ENCODE measurements at places on chromosomes 3 and 15.

DNA sequence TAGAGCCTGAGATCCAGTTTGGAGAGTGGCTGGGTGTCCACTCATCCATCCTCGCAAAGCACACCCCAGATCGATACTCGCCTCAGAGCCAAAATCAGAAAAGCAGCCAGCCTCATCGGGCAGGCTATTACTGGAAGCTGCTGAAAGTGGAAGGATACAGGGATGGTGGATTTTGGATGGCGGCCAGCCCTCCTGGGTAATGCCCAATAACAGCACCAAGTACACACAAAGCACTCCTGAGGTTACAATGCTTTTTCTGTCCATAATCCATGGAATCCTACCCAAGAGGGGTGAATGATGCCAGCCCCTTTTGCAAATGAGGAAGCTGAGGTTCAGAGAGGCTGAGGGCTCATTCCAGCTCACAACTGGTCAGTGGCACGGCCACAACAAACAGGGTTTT, 93.1 kb upstream of the SLC6A11 start:
- no peak for DNase-seq

DNA sequence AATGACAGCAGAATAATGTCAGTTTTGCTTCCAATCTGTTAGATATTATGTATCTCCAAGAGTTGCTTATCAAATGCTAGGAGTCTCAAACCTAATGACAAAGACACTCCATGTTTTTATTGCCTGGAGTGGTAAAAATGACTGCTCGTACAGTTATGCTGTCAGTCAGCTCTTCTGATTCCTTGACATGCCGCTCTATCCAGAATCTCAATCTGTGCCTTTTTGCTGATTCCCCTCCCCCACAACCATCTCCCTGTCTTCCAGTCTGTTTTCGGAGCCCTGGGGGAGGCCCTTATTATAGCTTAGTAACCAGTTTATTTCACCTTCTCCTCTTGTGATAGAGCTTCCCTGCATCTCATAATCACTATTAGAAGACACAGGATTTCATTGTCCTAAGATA, 2.6 kb downstream of the MKRN2 start:
- no peak for DNase-seq

- DNase-seq: no peak
Observed at GRCh38 chr3:38725726-38726419, 76.4 kb upstream of the SCN5A start.

DNA sequence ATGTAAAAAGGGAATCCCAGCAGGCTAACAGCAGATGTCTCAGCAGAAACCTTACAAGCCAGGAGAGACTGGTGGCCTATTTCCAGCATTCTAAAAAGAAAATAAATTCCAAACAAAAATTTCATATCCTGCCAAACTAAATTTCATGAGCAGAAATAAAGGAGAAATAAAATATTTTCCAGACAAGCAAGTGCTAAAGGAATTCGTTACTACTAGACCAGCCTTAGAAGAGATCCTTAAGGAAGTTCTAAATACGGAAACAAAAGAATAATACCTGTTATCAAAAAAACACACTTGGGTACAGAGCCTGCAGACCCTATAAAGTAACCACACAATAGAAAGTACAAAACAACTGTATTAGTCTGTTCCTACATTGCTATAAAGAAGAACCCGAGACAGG, 41.4 kb downstream of the HDGFL3 start:
- DNase-seq: peak; percentile 25

GRCh38 chr15:93286446-93286845, 197.4 kb upstream of the RGMA start:
- DNase-seq: no peak

GRCh38 chr15:75606711-75607699, 18.5 kb downstream of the SNUPN start:
- DNase-seq: peak; percentile 66

- DNase-seq: no peak
Observed at GRCh38 chr3:42736531-42736930, 33.9 kb upstream of the HHATL start.

DNA sequence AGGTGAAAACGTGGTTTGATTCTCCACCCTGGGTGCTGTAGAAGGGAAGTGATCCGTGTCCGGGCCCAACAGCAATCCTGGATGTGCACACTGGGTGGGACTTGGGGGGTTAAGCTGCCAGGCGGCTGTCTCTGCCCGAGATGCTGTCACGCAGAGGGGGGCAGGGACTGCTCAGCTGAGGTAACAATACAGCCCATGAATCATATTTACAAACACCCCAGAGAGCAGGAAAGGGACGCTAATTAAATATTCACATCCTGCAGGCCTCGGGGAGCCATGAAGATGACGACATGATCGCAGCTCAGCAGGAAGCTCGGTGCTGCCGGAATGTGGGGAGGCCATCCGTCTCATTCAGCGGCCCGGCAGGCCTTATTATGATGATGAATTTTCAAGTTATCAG, 17.9 kb upstream of the CRABP1 start:
- peak; percentile 73 for DNase-seq

DNA sequence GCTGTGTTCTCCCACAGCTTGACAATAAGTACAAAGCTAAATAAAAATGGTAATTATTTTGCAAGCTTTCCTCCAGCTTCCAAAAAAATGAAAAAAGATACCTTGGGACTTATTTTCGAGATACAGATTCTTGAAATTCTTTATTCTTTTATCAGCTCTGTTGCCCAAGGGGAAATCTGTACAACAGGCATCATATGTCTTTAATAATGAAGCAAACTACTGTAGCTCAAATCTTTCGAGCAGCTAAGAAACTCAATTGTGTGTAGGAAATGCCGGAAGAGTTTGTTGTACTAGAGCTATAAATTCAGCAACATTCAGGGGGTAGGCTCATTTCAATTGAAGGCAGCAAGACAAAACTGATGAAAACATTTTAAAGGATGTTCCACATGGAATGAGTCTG, 297.7 kb downstream of the GBE1 start:
- no peak for DNase-seq

DNA sequence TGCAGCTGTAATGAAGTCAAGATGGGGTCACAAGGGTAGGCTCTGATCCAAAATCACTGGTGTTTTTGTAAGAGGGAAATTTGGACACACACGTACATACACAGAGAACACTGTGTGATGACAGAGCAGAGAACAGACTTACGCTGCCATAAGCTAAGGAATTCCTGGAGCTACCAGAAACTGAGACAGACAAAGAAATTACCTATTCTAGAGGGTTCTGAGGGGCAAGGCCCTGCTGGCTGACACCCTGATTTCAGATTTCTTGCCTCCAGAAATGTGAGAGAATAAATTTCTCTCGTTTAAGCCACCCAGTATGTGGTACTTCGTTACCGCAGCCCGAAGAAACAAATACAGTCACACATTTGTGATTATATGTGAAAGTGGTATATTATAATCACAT, 24.8 kb downstream of the CBLB start:
- DNase-seq: peak; percentile 72

DNA sequence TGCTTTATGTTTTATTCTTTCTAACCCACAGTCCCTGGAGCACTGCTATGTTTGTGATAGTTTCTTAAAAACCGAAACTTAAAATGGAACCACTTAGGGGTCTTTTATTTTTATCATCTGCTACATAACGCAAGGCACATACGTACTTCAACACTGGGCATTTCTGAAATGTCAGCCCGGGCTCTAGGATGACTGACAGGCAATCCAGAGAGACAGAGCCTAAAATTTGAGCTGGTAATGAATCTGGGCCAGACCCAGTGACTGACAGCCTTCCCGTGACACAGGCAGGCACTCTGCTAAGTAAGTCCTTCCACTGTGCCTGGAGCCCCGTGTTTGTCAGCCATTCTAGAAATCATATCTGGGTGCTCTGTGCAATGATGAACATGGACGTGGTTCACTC, 84.6 kb downstream of the RYR3 start:
- no peak for DNase-seq

DNA sequence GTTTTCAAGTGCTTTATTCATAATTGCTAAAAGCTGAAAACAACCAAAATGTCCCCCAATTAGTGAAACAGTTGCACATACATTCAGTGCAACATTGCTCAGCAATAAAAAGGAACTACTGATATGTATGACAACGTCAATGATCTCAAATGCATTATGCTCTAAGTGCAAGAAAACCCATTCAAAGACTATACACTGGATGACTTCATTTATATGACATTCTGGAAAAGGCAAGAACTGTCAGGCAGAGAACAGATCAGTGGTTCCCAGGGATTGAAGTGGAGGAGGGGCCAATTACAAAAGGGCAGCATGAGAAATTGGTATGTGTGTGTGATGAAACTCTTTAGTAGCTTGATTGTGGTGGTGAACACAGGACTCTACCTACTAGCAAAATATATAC, 585.6 kb downstream of the TBL1XR1 start:
- peak; percentile 6 for DNase-seq

Data from choroid plexus epithelial cell (primary cell).